ENCODE measurements at places on chromosomes 4 and X. TPM values are rescaled to one million over a fixed set of nuclear protein-coding genes. Genes with fewer than 3 reads are reported as not detected.

DNA sequence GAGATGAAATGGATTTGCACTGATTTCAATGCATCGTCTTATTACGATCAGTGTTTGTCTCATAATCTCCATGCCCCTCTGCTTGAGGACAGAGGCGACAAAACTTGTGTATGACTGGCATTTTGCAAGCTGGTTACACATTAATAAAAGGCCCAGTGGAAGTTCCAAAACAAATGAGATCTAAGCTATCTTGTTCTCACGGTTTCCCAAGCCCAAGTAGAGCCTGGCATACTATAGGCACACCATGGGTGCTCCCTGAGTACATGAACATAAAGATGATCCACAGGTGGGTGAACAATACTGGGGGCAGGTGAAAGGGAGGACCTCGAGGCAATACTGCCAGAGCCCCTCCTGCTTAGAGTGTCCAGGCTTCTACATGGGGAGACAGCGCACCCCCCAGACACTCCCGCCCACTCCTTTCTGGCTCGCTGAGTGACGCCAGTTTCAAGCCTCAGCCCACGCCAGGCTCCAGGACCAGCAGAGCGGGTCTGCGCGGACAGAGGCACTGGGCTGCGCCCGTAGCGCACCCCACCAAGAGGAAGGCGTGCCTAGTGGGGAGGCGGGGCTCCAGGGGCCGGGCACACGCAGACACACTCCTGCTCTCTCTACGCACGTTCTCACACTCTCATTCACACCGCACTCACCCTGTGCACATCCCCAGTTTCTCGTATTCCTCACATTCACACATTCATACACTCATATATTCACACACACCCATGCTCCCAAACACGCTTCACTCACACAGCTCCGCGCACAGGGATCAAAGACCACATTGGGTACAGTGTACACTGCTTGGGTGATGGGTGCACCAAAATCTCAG, 8.9 kb upstream of the GSX2 start:
- DNase-seq = peak; percentile 55

DNA sequence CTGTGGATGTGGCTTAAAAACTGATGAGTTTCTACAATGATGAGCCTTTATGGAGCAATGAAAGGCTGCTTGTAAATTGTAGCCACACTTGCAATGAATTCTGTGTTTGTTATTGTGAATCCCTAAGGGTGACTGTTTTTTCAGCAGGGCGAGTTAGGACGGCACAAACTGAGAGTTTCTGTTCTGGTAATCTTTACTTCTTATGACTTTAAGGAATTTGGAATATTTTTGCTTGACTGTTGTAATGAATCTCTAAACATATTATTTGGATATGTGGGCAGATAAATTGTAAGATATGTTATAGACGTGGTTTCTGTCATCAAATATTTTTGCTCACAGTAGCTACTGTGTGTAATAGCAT, 22.2 kb downstream of the RBPJ start:
- no peak for DNase-seq

DNA sequence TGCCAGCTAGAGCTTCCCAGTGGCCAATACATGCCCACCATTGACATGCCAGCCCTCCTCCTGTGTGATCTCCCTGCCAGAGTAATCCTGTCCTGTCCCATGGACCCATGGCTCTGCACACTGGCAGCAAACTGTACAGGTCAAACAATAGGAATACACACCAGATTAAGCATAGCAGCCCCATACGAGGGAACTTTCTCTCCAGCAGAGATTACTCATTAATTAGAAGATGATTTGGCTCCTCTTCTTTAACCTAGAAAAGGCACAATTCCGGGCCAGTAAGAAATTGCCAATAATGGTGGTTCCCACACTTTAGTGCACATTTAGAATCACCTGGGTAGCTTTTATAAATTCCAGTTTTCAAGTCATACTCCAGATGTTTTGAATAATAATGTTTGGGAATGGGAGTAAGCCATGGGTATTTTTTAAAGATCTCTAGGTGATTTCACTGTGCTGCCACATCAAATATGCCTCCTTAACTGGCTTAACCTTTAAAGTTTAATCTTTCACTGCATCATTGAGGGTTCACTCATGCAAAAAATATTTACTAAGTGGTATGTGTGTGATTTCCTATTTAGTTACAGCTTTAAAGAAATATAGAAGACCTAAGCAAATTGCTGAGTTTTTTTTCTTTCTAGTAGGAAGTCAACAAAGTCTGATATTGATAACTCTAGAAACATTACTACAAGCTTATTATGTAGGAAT, 277.6 kb upstream of the NWD2 start:
- DNase-seq = no peak

GRCh38 chr4:102061133-102061532, 270.6 kb downstream of the BANK1 start:
- no peak for DNase-seq

GRCh38 chr4:36078319-36078718, 166.0 kb downstream of the ARAP2 start:
- no peak for DNase-seq

DNA sequence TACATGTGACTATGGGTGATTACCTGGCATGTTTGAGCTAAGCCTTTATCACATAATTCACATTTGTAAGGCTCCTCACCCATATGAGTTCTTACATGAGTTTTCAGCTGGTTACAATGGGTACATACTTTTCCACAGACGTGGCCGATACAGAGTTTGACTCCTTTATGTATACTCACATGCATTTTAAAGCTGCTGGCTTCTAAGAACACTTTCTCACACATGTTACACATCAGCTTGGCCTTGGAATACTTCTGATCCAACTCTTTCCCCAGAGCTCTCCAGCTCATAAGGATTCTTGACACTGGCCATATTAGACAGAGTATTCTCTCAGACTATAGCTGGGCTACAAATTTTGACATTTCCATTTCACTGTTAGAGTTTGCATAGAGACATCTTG, 66.3 kb downstream of the TAB3 start:
- DNase-seq = no peak

DNA sequence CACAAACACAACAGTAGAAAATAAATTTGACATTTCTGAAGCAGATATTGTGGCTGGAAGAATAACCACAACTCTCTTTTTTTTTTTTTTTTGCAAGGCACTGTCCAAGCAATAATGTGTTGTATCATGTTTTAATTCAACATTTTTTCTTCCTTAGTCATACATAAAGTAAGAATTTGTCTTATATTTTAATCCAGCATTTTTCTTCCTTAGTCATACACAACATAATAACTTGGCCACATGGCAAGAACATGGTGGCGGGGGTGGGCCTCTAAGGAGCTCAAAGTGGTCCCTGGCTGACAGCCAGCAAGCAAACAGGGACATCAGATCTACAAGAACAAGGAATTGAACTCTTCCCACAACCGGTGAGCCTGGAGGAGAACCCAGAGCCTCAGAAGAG, 20.2 kb downstream of the FBXW7 start:
- DNase-seq = no peak

- no peak for DNase-seq
Measured at GRCh38 chr4:143257356-143257755, 72.6 kb downstream of the USP38 start.

DNA sequence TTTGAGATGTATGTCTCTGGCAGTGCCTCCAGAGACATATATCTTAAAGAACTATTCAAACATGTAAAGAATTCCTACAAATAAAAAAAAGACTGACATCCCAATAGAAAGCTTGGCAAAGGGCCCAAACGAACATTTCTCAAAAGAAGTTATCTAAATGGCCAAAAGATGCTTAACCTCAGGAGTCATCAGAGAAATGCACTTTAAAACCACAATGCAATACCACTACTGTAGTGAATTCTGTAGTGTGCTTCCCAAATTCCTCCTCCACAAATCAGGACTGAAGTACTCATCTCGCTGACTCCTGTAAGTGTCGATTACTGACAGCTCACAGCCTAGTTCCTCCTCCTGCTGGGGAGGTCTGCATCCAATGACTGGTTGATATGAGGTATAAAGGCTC, 129.0 kb upstream of the MAMLD1 start:
- DNase-seq = no peak

DNA sequence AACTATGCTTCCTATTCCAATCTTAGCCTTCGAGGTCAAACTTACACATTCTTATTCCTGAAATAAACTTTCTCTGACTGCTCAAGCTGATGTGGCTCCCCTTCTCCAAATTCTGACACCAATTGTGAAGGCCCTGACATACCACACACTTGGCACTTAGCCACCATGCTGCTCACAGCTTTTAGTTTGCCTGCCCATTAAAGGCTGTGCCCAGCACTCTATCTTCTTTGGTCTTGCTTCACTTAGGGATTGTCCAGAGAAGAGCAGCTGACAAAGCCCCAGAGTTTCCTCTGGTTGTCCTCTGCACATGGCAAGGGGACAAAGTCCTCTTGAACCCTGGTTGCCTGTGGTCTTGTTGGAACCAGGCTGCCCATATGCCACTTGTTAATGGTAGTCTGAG, 126.1 kb downstream of the ARHGEF9 start:
- no peak for DNase-seq

GPC3 gene
- 874 TPM for total RNA-seq

PROM1 gene
- total RNA-seq = 30.8 TPM

TEX13C gene
- not detected for total RNA-seq

SMIM43 gene
- 0.08 TPM for total RNA-seq

GAGE2A gene
- total RNA-seq = not detected

LGI2 gene
- 0.60 TPM for total RNA-seq

Data from hepatocyte (in vitro differentiated cells).